Frontal cortex (tissue), 4 donors: ENCODE measurements at places on chromosomes 3 and 15.

GRCh38 chr3:72985576-72985975, 11.0 kb upstream of the PPP4R2 start:
- no peak for DNase-seq

DNA sequence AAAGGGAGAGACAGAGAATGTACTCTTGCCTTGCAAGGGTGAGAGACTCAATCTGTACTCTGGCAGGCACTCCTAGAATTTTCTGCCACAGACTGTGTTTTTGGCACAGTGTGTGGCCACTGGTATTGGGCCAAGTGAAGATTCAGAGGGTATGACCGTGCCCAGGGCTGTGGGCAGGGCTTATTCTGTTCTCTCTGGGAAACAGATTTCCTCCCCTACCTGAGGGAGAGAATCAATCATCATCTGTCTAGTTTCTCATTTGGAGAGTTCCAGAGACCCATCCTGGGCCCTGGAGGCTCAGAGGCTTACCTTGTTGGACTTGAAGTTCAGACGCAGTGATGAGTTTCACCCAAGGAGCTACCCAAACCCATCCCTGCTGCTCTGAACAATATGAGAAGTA, 28.2 kb downstream of the CSTA start:
- DNase-seq: no peak

DNA sequence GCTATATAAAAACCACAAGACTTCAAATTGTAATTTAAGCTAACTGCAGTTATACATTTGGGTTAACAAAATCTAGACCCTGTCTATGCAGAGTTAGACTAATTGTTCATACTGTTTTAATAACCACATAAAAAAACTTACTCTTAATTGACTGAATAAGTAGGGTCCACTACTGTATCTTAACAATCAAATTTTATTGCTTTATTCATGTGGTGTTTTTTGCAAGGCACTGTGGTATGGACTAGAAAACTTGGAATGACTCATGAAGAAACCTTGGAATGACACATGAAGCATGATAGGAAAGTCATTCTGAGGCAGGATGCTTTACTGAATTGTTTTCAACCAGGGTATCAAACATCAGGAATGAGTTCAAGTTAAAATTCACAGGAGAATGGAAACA, 2.3 kb downstream of the SERP1 start:
- no peak for DNase-seq

DNA sequence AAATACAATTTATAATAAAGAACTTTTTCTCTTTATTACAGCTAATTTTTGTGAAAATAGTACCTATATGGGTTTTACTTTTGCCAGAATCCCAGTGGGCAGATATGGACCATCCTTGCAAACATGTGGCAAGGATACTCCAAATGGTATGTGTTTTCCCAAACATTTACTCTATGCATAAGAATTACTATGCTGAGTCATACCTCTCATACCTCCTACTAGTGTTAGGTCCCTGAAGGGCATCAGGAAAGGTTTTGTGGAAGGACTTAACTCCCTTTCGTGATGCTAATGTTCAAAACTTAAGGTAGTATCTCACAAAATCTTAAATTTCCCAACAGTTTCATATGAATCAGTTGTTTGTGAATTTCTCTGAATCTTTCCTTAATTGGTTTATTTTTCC, 21.3 kb downstream of the ADGRG7 start:
- no peak for DNase-seq

DNA sequence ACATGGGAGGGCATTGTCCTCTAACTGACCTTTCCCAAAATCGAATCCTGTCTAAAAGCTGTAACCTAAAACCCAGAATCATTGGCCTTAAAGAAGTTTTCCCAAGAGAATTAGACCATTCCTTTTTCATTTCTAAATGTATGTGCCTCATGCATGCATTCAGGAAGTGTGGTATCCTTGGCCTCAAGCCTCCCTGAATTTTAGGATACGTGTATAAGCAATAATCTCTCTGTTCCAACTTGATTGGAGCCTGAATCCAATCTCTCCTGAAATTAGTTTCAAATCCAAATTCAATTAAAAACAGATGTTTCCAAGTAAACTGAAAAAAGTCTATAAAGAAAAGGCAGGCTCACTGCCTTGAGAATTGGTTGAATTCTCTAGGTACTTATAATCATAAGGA, 86.0 kb upstream of the VEPH1 start:
- DNase-seq: no peak

DNA sequence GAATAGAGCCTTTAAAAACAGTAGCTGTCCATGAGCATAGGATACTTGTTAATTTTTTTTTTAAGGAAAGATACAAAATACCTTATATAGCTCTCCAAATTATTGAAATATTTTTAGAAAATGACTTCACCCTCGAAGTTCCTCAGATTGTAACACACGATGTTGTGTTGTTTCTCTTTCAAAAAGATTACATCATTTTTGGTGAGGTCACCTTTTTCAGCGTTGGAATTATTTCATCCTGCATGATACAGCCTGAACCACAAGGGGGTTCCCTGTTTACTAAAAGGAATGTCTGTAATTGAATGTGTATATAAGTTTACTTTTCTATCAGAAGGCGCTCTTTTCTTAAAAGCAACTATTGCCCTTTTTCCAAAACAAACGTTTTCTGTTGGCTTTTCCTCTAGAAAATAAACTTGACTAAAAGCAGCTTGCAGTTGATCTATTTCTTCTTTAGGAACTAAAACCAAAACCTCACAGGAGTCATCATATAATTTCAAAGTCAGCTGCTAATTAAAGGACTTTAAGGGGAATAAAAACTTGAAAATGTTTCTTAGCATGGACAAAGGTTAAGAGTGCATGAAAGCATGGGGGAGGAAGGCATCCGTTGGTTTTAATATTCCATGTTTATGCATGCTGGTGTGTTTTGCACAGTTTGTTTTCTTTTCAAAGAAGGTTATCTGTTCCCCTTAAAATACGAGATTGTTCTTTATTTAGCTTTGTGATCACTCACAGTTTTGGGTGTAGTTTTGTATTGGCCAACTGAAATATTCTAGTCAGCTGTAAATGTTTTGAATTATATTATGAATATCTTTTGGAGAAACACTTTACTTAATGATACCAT, 29.4 kb downstream of the LYSMD4 start:
- DNase-seq: no peak

GRCh38 chr3:163058031-163058854, 1561.6 kb downstream of the OTOL1 start:
- DNase-seq: no peak

- no peak for DNase-seq
Observed at GRCh38 chr3:188315553-188315952, 161.6 kb downstream of the LPP start.

- no peak for DNase-seq
Observed at GRCh38 chr15:63490345-63491034, 13.9 kb upstream of the USP3 start.

- DNase-seq: no peak
Observed at GRCh38 chr3:188205992-188206416, 52.0 kb downstream of the LPP start.

- DNase-seq: peak; percentile 30
Observed at GRCh38 chr3:133578548-133579191, 5.2 kb downstream of the CDV3 start.

DNA sequence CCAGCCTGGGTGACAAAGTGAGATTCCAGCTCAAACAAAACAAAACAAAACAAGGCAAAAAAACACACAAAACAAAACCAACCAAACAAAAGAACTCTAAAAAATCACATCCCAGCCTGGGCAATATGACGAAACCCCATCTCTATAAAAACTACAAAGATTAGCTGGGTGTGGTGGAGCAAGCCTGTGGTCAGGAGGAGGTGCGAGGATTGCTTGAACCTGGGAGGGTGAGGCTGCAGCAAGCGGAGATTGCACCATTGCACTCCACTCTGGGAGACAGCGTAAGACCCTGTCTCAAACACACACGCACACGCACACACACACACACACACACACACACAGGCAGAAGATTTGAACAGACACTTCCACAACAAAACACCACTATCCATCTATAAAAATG, 99.6 kb downstream of the SHQ1 start:
- DNase-seq: no peak

- DNase-seq: no peak
Observed at GRCh38 chr3:167054926-167055325, 325.2 kb downstream of the ZBBX start.

DNA sequence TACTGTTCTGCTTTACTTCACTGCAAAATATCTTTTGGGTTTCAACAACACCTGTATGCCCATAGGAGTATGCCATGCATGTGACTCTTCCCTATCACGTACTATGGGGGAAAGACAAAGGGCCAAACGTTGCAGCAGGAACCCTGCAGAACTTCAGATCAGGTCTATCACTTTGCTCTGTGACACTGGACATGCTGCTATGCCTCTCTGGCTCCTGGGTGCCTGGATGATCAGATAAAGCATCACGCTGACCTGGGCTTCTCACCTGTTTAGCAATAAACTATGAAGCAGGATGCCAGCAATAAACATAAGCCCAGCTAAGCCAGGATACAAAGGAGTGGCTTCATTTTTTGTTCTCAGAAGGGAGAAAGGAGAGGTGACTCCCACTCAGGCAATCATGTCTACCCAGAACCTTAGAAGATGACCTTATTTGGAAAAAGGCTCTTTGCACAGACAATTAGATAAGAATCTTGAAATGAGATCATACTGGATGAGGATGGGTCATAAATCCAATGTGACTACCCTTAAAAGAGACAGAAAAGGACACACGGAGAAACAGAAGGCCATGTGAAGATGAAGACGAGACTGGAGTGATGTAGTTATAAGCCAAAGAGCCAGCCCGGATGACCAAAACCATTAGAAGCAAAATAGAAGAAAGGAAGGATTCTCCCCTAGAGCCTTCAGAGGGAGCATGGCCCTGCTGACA, 19.3 kb downstream of the POMGNT2 start:
- no peak for DNase-seq

GRCh38 chr15:95990833-95991232, 339.7 kb upstream of the NR2F2 start:
- no peak for DNase-seq

DNA sequence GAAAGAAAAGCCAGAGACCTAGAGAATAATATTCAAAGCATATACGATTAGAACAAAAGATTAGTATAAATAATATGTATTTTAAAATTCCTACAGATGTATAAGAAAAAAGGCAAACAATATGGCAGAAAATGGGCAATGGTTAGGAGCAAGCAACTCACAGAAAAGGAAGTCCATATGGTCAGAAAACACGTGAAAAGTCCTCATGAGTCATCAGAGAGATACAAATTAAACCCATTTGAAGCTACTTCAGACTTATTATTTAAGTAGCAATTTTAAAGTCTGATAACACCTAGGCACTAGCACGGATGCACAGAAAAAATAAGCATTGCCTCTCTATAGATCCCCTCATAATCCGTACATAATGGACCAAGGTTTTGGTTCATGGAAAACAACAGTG, 25.6 kb downstream of the SLC7A14 start:
- DNase-seq: no peak

- no peak for DNase-seq
Observed at GRCh38 chr3:111864821-111865656, 6.0 kb downstream of the PHLDB2 start.

DNA sequence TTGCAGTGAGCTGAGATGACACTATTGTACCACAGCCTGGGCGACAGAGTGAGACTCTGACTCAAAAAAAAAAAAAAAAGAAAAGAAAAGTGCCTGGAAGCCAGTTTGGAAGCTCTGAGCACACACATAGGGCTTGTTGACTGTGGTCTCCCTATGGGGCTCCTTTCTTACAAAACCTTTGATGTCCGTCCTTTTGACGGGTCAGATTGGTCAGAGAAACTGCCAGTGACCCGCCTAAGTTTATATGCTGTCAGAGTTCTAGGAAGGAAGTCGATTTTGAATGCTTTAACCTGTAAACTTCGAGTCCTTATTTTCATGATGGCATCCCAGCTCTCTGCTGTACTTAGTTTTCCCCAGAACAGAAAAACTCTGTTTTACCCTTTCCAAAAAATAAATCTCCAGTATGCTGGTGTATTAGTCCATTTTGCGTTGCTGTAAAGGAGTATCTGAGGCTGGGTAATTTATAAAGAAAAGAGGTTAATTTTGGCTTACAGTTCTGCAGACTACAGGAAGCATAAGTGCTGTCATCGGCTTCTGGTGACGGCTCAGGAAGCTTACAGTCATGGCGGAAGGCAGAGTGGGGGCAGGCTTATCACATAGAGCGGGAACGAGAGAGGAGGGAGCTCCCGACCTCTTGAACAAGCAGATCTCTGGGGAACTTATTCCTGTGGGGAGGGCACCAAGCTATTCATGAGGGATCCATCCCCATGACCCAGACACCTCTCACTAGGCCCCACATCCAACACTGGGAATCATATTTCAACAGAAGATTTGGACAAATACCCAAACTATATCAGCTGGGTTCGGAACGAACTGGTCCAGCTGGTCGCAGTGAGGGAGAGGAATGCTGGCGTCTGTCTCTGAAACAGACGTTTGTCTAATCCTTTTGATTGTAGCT, 72.3 kb downstream of the LMLN start:
- DNase-seq: no peak

DNA sequence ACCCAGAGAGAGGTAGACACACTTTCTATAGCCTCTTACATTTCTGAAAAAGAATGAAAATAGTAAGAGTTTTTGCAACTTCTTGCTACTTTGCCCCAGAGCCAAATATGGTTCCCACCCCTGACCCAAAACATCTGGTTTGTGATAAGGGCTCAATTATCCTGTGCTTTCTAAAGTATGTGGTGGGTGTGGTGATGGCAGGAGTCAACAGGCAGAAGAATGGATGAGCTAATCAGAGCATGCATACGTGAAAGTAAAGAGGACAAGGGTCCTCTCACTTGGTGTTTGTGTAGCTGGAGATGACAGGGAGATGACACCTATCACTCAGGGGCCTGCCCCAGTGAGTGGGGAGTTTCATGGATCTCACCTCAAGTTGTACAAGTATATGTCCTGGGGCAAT, 19.1 kb downstream of the KBTBD8 start:
- DNase-seq: no peak

GRCh38 chr3:194404365-194405140, 5.5 kb upstream of the GP5 start:
- DNase-seq: no peak

- DNase-seq: no peak
Observed at GRCh38 chr3:181913254-181913653, 201.5 kb downstream of the SOX2 start.

DNA sequence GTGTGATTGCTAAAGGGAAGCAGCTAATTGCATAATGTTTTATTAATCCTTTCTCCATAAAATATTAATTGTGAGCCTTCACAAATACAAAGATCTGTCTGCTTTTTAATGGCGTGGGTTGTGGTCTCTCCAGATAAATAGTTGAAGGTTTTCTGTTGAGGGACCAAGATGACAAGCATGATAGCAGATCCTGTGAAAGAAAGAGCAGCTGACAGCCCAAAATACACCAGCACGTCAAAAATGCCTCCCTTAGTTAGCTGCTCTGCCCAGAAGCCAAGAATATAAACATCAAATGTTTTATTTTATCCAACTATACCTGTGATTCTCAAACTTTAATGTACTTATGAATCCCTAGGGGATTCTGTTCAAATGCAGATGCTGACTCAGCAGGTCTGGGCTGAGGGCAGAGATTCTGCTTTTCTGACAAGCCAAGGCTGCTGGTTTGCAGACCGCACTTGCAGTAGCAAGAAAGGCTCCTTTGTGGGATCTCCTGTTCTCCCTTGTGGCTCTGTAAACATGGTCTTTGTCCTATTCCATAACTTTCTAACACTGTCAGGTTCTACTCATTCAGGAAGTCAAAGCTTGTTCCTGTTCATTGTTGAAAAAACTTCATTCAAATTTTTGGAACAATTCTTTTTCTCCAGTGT, 119.1 kb upstream of the SLC25A36 start:
- DNase-seq: no peak

GRCh38 chr15:31345606-31346366, 19.2 kb downstream of the KLF13 start:
- no peak for DNase-seq
